ENCODE measurements at places on chromosomes 4 and X. TPM values are rescaled to one million over a fixed set of nuclear protein-coding genes. Genes with fewer than 3 reads are reported as not detected.

DNA sequence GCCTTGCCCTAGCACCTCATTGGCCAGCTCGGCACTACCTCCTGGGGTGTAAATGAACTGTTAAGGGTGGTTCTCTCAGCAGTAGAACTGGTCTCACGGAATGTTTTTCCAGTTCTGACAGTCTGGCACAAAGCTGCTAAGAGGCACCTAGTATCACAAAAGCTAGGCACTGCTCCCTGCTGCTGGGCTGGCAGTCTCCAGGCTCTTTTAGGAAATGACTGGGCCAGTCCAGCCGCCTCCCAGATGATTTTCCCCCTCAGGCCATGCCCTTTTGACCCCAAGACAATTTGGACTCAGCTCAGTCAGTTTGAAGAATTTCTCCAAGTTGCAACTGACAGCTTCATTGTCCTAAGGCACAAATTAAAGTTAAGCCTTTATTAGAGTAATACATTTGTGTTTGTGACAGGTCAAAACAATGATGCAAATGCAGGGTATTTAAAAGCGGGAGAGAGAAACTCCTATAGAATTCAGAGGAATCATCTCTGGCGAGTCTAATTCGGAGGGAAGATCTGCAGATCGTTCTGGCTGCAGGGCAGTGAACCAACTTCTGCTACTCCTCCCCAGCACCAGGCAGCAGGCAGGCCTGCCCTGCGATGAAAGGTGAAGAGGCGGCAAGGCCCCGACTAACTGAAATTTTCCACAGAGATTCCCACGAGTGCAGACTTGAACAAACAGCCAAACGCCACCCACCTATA lies 7.9 kb downstream of the FRMD7 start:
- peaks cover 4% of the 10 kb centered on the region for H3K4me1 ChIP-seq
- H3K4me3 ChIP-seq = no peak overlapping the region
- H3K36me3 ChIP-seq = no peaks in the 10 kb centered on the region
- H3K27ac ChIP-seq = no peak overlapping the region

DNA sequence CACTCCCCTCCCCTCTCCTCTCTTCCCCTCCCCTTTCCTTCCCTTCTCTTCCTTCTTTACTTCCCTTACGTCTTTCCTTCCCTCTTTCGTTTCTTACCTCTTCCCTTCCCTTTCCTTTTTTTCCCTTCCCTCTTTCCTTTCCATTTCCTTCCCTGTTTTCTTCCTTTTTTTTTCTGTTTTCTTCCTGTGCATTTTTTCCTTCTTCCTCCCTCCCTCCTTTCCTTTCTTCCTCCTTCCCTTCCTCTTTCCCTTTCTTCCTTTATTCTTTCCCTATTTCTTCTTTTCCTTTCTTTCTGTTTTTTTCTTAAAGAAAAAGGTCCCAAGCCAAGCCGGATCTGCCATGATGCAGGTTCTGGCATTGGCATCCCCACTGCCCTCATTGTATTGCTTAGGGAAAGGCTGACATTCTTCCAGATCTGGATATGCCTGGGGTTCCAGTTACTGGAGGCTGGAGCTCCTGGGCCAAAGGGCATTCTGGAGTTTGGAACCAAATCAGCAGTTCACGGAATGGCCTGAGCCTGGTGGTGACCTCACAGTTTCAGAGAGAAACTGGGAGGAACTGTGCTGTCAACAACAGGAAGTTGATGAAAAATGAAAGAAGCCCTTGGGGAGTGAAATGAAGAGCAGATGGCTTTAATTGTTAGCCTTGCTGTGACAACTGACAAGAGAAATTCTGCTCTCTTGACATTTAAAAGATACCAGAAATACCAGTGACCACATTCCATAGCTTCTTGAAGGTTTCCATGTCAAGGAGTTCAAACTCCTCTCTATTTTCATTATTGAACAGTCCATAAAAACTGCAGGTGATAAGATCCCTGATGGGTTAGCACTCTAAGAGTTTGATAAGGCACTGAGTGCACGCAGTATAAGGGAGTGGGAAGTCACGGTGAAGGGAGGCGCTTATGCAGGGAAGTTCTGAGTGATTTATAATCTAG lies 622.1 kb downstream of the SPRY1 start:
- H3K4me1 ChIP-seq = peaks cover 16% of the 10 kb centered on the region
- no peaks in the 10 kb centered on the region for H3K36me3 ChIP-seq
- DNase-seq = peak; percentile 94
- H3K4me3 ChIP-seq = no peak overlapping the region

GRCh38 chr4:48654015-48654664 lies 125.9 kb downstream of the FRYL start:
- H3K4me3 ChIP-seq = no peak overlapping the region
- no peaks in the 10 kb centered on the region for H3K27me3 ChIP-seq

DNA sequence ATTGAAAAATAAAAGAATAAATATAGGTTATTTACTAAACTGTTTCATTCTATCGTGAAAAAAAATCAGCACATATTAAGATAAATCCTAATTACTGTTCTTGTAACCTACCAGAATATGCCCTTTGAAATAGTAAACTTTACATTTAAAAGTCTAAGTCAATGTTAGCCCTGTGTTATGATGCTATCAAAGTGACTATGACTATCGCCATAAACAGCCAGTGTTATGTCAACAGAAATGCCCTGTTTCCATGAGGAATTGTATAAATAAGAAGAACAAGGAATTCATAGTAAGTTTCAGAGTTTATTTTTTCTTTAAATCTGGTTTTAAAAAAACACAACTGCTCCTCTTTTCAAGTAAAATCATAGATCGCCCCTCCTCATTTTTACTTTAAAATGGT lies 11.4 kb downstream of the NR3C2 start:
- H3K27me3 ChIP-seq = peaks cover 3% of the 10 kb centered on the region
- H3K27ac ChIP-seq = no peak overlapping the region
- DNase-seq = no peak
- H3K4me1 ChIP-seq = no peaks in the 10 kb centered on the region

DNA sequence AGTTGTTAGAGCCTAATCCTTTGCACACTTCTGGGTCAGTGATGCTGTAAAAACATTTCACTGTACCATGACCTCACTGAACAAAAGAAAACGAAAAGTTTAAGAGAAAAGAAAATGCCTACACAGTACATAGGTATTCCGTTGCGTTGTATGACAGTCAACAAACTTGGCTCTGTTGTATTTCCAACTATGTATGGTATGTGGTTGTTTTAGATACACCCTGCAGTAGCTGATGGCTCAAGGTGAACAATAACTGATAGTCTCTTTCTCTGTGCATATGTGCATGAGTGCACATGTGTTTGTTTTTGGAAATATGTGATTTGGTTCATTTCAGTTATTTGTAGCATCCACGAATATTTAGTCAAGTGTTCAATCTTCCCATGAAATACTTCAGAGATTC lies 176.0 kb downstream of the BMPR1B start:
- no peaks in the 10 kb centered on the region for H3K36me3 ChIP-seq
- H3K4me3 ChIP-seq = no peak overlapping the region
- DNase-seq = no peak
- no peaks in the 10 kb centered on the region for H3K4me1 ChIP-seq

DNA sequence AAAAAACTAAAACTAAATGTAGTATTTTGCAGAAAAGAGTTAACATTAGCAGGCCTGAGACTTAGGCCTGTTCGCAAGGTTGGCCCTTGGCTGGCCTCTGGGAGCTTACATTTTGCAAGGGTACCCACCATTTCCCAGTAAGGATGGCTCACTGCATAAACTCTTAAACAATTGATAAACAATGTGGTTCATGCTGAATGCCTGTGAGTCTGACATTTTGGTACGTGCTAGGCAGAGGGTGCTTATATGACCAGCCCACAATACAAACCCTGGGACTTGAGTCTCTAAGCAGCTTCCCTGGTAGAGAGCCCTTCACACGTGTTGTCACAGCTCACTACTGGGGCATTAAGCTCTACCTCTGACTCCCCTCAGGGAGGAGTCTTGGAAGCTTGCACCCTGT lies 7.4 kb downstream of the PRPS2 start:
- H3K27me3 ChIP-seq = no peaks in the 10 kb centered on the region
- H3K4me3 ChIP-seq = no peak overlapping the region
- DNase-seq = no peak
- no peak overlapping the region for H3K27ac ChIP-seq
- H3K36me3 ChIP-seq = no peaks in the 10 kb centered on the region

GRCh38 chr4:113358784-113359183 lies 309.3 kb downstream of the ANK2 start:
- peak; percentile 18 for DNase-seq
- no peak overlapping the region for H3K4me3 ChIP-seq
- H3K27ac ChIP-seq = no peak overlapping the region
- peaks cover 11% of the 10 kb centered on the region for H3K36me3 ChIP-seq
- no peaks in the 10 kb centered on the region for H3K27me3 ChIP-seq

- H3K27ac ChIP-seq = no peak overlapping the region
- H3K4me3 ChIP-seq = no peak overlapping the region
- no peaks in the 10 kb centered on the region for H3K27me3 ChIP-seq
Measured at GRCh38 chr4:30714408-30715031, 5.6 kb upstream of the PCDH7 start.

DNA sequence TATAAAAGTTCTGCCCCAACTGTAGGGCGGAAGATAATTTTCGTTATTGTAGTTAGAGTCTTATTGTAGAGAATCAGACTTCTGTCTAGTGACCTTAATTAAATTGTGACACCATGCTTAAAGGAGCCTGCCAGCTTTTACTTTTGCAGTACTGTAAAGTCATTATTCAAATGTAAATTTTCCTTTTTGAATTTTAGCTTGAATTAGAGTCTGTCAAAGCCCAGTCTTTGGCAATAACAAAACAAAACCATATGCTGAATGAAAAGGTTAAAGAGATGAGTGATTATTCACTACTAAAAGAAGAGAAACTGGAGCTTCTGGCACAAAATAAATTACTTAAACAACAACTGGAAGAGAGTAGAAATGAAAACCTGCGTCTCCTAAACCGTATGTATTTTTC lies 21.8 kb downstream of the OFD1 start:
- H3K4me3 ChIP-seq = no peak overlapping the region
- H3K36me3 ChIP-seq = peaks cover 78% of the 10 kb centered on the region
- H3K4me1 ChIP-seq = peaks cover 4% of the 10 kb centered on the region
- DNase-seq = no peak
- H3K27me3 ChIP-seq = no peaks in the 10 kb centered on the region
- H3K27ac ChIP-seq = no peak overlapping the region

GRCh38 chr4:105707782-105708180 lies 708 bp downstream of the INTS12 start:
- no peaks in the 10 kb centered on the region for H3K27me3 ChIP-seq
- H3K4me3 ChIP-seq = peak overlapping the region; percentile 89
- peaks cover 11% of the 10 kb centered on the region for H3K4me1 ChIP-seq
- peak overlapping the region; percentile 94 for H3K27ac ChIP-seq

- H3K36me3 ChIP-seq = no peaks in the 10 kb centered on the region
- H3K27ac ChIP-seq = no peak overlapping the region
- DNase-seq = no peak
- no peaks in the 10 kb centered on the region for H3K4me1 ChIP-seq
- H3K27me3 ChIP-seq = no peaks in the 10 kb centered on the region
- no peak overlapping the region for H3K4me3 ChIP-seq
Measured at GRCh38 chr4:67743194-67743593, 11.0 kb downstream of the GNRHR start.

DNA sequence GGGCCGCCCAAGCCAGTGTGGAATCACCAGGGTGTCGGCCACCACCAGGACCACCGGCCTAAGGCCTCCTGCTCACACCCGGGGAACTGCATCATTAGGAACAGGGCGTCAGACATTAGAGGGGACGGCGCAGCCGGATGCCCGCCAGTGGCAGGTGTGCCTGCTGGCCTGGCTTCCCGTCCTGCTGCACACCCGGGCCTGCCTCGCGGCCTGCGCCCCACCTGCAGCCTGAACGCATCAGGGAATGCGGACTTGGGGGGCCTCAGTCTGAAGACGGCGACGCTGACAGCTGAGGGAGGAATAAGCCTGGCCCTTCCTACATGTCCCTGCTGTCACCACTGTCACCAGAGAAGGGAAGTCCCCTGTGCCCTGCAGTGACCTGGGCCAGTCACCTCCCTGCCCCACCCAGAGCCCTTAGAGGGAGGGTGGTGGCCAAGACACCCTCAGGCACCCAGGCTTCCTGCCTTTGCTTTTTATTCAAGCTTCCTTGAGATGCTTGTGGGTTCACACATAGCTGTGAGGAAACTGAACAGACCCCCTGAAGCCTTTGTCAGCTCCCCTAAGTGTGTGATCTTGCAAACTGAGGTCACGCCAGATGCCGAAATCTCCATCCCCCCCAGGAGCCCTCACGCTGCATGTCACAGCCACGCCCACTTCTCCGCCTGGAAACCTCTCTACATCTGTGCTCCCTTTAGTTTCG lies 3.2 kb downstream of the DGKQ start:
- DNase-seq = no peak
- no peak overlapping the region for H3K4me3 ChIP-seq
- H3K27me3 ChIP-seq = peaks cover 47% of the 10 kb centered on the region
- H3K4me1 ChIP-seq = no peaks in the 10 kb centered on the region
- H3K27ac ChIP-seq = no peak overlapping the region

GRCh38 chrX:694800-695199 lies 64.2 kb downstream of the SHOX start:
- no peak overlapping the region for H3K27ac ChIP-seq
- H3K4me1 ChIP-seq = no peaks in the 10 kb centered on the region
- H3K27me3 ChIP-seq = no peaks in the 10 kb centered on the region
- H3K36me3 ChIP-seq = no peaks in the 10 kb centered on the region
- no peak overlapping the region for H3K4me3 ChIP-seq
- no peak for DNase-seq

GRCh38 chr4:173573286-173573685 lies 43.3 kb upstream of the HAND2 start:
- H3K4me1 ChIP-seq = no peaks in the 10 kb centered on the region
- H3K27ac ChIP-seq = no peak overlapping the region
- H3K4me3 ChIP-seq = no peak overlapping the region
- H3K36me3 ChIP-seq = no peaks in the 10 kb centered on the region
- no peak for DNase-seq

GRCh38 chr4:137660211-137660610 lies 127.9 kb upstream of the PCDH18 start:
- peaks cover 5% of the 10 kb centered on the region for H3K4me1 ChIP-seq
- no peak overlapping the region for H3K27ac ChIP-seq
- H3K27me3 ChIP-seq = no peaks in the 10 kb centered on the region
- no peaks in the 10 kb centered on the region for H3K36me3 ChIP-seq
- no peak overlapping the region for H3K4me3 ChIP-seq

DNA sequence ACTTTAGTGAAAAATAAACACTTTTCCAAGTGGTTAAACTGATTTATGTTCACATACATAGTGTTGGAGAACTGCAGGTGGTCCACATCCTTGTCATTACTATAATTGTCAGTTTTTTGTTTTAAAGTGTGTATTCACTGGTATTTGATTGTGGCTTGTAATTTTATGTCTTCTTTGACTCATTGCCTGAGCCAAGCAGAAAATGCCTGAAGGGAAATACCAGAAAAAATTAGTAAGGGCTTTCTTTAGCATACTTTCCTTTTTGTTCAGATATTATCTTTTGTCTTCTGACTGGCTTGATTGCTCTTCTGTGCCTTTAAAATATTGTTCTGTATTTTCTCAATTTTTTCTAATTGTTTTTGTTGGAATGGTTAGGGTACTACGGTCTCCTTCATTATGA lies 981.3 kb downstream of the C4orf33 start:
- H3K36me3 ChIP-seq = no peaks in the 10 kb centered on the region
- no peak for DNase-seq
- H3K27ac ChIP-seq = no peak overlapping the region
- H3K27me3 ChIP-seq = no peaks in the 10 kb centered on the region
- H3K4me3 ChIP-seq = no peak overlapping the region

The FAM47E gene
- 1.6 TPM for total RNA-seq

The GSX2 gene
- total RNA-seq = not detected

The TCEAL3 gene
- 11.8 TPM for total RNA-seq

The SUPT20HL1 gene
- total RNA-seq = 0.04 TPM

The RHOXF2B gene
- not detected for total RNA-seq

The RAB33A gene
- total RNA-seq = 2.8 TPM
